Keratinocyte (primary cell): ENCODE measurements at places on chromosomes 3 and 15.

GRCh38 chr3:188527389-188527788 lies 373.4 kb downstream of the LPP start:
- DNase-seq = no peak

- no peak for DNase-seq
These were observed 95.1 kb downstream of the LSAMP start for GRCh38 chr3:116350119-116350733.

DNA sequence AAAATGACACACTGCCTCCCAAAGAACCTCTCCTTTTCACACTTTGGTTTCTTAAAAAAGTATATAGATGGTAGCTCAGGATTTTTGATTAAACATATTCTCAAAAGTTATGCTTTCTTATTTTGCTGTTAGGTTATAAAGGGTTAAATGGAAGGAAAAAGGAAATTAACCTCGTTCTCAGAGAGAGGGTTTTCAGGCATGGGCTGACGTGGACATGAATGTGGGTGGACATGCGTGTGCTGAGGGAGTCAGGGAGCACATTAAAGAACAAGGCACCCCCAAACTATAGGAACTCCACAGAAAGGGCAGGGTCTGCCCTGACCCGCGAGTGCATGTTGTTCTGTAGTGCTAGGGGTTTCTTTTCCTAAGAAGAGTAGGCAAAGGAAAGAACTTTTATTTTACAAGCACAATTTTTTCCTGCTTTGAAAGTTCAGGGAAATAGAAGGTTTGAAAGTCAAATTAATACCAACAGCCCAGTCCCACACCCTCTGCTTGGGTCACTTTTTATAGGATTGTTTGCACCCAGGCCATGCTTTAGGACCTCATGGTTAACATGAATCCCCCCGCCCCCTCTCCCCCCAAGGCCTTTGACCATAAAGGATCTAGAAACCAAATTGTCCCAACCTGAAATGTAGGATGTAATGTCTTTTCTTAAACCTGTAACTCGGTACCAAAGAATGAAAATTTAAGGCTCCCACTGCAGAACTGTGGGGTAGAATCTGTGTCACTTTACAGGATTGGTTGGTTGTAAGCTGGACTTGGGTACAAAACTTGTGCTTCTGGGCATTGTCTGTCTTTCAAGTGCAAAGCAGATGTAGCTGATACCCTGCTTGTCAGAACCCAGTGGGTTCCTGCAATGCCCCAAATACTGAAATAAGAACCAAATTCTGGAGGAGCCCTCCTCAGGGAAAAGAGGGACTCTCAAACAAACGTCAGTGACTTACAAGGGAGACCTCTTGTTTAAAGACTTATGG lies 58.5 kb upstream of the CCR4 start:
- DNase-seq = no peak

GRCh38 chr3:186841620-186842019 lies 890 bp upstream of the ADIPOQ start:
- no peak for DNase-seq

- DNase-seq = no peak
These were observed 81.4 kb downstream of the SERPINI1 start for GRCh38 chr3:167816953-167817352.

DNA sequence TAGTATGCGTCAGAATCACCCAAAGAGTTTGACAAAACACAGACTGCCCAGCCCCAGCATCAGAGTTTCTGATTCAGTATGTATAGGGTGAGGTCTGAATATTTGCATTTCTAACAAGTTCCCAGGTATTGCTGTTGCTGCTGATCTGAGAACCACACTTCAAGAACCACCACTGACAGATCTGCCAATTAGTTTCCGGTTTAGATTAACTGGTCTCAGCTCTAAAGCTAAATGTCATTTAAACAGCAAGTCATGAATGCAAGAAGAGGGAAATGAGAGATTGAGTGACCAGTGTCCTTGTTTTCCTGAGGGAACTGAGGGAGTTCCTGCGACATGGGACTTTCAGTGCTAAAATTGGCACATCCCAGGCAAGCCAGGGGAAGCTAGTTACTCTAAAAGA lies 305.0 kb downstream of the ZNF385D start:
- no peak for DNase-seq

- DNase-seq = no peak
These were observed 163.8 kb downstream of the ZIC1 start for GRCh38 chr3:147572970-147573340.

GRCh38 chr15:48547286-48547685 lies 98.2 kb downstream of the FBN1 start:
- no peak for DNase-seq

DNA sequence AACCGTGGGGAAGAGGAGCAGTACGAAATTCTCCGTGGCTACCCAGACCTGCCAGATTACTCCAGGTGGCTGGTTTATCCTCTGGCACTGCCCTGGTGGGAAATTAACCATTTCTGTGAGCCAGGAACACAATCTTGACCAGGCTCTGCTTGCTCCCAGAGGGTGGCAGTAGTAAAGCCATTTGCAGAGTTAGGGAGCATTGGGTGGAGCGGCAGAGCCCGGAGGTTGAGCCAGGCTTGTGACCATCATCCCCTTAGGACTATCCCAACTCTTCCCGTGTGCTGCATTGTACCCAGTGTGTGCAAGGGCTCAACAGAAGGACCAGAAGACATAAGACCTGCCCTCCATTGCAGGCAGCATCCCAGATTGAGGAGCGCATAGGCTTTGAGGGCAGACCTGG lies 5.3 kb downstream of the KNG1 start:
- no peak for DNase-seq

- no peak for DNase-seq
These were observed 685.6 kb downstream of the AGBL1 start for GRCh38 chr15:86765281-86765680.

- no peak for DNase-seq
These were observed 54.8 kb upstream of the ADPGK start for GRCh38 chr15:72838311-72838731.

DNA sequence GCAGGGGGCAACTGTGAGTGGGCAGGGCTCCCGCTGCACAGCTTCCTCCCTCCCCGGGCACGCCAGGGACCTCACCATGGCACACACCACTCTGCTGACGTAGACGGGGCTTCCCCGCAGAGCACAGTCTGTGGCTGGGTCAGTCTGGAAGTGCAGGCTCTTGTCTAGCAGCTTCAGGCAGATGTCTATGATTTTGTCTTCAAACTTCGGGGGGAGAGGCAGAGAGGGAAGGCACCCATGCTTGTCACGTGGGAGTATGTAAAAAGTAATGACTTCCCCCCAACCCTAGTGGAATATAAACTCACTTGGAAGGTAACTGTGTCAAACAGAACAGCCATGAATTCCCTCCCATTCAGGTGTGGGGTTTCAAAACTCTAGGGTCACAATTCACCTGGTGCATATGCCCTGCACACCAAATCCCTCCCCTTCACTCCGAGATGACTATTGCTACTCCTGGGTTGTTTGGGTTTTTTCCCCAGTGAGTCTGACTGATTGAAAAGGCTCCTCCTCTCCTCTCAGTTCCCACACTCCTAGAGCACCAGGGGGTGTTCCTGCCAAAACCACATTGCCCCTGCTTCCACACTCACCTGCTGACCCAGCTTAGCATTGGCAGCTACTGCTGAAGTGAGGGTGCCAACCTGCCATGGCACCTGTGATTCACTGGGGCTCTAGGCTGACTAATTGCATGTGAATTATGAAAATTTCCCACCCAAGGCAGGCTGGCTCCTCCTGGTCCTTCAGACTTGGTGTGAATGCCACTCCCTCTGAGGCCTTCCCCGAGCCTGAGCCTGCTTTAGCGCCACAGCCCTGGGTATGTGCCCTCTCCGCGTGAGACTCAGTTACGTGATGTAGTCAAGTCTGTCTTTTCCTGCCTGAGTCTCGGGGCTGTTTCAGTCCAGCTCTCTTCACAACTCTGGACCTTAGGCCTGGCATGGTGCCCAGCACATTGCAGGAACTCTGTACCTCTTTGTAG lies 13.0 kb downstream of the TGM5 start:
- DNase-seq = peak; percentile 36

DNA sequence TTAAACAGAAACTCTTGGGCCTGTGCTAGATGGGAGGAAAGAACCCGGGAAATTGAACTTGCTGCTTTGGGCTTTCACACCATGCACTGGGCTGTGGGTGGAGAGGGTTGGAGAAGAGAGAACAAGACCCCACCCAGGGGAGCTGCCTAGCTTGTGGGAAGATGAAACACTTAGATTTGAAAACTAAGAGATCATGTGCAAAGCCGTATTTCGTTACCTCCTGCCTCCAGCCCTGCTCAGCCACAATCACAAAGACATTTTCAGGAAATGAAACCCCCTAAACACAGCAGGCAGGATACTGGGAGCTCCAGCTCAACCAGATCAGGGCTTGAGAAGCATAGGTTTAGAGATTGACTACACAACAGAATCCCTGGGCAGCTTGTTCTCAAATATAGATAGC lies 183.0 kb upstream of the C2CD4B start:
- no peak for DNase-seq

DNA sequence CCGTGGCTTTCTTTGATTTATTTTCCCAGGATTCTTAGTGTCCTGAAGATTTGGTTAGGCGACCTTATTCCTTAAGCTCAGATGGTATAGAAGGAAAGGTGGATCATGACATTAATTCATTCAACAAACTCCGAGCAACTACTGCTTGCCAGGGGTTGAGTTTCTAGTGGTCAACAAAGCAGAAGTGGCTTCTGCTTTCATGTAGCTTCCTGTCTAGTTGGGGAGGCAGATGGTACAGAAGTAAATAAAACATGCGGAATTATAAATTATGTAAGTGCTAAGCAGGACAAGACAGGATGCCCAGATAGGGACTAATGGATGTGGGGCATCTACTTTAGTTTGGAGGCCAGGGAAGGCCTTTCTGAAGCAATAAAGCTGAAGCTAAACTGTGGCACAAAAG lies 15.6 kb downstream of the EEFSEC start:
- no peak for DNase-seq

DNA sequence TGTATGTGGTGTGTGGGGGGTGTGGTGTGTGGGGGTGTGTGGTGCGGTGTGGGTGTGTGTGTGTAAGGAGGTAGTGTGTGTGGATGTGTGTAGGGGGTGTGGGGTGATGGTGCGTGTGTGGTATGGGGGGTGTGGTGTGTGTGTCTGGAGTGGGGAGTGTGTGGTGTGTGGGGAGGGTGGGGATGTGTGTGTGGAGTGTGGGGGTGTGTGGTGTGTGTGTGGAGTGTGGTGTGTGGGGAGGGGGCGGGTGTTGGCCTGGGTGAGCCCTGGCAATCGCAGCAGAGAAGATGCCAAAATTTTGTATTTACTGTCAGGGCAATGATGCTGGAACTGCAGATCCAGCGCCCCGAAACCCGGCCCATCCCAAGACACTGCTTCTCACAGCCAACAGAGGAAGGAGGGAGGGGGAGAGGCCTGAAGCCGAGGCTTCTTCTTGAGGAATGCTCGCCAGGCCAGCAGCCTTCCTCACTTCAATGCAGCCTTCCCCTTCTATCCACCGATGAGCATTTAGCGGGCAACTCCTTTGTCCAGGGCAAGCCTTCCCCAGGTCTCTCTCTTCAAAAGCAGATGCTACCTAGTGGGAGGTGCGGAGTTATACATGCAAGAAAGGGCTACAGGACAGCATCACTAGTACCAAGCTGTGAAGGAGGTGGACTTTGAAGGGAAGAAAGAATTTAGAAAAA lies 11.9 kb upstream of the SRP14 start:
- no peak for DNase-seq

- DNase-seq = no peak
These were observed 24.3 kb upstream of the GPR171 start for GRCh38 chr3:151227266-151227806.

GRCh38 chr15:40357723-40358470 lies at the start of gene DISP2:
Gene DISP2, plus strand, starts transcription at chr15:40358219. Its CDS starts 103 bp downstream, at chr15:40358322.
- DNase-seq = no peak

DNA sequence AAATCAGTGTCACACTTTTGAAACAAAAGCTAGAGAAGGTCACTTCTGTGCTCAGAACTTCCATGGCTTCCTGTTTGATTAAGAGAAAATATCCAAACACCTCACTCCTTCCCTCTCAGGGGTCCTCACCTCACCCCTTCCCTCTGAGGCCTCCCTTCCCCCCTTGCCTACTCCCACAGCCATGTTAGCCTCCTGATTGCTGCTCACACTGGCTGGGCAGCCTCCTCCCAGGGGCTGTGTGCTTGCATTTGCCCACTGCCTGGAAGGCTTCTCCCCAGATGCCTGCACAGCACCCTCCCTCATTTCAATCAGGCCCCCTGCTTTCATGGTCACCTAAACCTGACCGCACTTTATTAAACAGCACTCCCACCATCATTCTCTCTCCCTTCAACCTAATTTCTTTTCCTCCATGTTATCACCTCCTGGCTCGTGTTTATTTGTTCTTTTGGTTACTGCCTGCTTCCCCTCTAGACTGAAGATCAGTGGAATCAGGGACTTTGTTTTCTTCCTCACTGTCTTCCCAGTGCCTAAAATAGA lies 10.4 kb downstream of the BOC start:
- no peak for DNase-seq

- no peak for DNase-seq
These were observed 475 bp downstream of the SPSB4 start for GRCh38 chr3:141051443-141052200.

DNA sequence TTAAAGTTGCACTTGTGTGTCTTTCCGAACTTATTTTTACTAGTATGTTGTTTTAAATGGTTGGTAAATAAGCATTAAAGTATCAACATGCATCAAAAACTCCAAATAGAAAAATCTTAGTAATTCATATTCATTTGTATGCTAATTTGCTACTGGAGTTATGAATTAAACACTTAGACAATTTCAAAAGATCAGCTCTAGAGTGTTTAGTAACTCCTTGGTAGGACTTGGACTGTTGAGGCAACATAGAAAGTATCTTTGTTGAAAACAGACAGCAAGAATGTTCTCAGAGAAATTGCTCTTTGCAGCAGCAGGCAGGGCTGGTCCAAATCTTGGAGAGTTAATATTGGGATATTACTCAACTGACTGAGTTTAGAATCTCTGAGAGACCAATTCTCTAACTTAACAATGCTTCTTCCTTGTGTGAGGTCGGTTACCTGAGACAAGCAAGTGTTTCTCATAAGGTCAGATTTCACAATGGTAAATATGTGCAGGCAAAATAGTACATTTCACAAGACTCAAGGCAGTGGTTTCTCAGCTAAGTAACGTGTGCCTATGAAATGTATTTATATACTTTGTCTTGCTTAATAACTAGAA lies 147.8 kb upstream of the IL12A start:
- DNase-seq = no peak

DNA sequence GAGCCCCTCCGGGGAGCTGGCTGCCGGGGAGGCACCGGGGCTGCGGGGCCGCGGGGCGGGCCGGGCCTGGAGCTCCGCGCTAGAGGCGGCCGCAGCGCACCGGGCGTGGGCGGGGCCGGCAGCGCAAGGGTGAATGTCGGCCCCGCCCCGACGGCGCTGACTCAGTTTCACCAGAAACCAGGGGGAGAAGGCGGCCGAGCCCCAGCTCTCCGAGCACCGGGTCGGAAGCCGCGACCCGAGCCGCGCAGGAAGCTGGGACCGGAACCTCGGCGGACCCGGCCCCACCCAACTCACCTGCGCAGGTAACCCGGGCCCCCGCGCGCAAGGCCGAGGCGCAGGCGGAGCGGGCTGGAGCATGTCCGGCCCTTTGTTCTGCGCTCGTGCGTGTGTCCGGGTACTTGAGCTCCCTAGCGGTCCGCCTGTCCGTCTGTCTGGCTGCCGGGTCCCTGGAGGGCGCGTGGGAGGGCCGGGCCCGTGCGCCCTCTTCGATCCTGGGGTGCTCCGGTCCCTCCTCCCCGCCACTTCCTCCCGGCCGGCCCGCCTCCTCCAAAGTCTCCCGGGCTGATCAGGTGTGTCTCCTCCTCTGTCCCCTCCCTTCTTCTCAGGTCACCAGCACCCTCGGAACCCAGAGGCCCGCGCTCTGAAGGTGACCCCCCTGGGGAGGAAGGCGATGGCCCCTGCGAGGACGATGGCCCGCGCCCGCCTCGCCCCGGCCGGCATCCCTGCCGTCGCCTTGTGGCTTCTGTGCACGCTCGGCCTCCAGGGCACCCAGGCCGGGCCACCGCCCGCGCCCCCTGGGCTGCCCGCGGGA lies at the start of gene SPINT1:
TSS of gene SPINT1 (plus strand) at position 164 of the 811 bp plus-strand sequence. CDS start at position 671, 507 bp downstream.
- peak; percentile 55 for DNase-seq

GRCh38 chr3:125431391-125431790 lies 56.3 kb upstream of the ZNF148 start:
- no peak for DNase-seq
